ENCODE measurements at places on chromosomes 3 and 15. TPM values are rescaled to one million over a fixed set of nuclear protein-coding genes. Genes with fewer than 3 reads are reported as not detected.

- no peak for DNase-seq
These were observed 80.7 kb upstream of the DLG1 start for GRCh38 chr3:197378985-197379718.

DNA sequence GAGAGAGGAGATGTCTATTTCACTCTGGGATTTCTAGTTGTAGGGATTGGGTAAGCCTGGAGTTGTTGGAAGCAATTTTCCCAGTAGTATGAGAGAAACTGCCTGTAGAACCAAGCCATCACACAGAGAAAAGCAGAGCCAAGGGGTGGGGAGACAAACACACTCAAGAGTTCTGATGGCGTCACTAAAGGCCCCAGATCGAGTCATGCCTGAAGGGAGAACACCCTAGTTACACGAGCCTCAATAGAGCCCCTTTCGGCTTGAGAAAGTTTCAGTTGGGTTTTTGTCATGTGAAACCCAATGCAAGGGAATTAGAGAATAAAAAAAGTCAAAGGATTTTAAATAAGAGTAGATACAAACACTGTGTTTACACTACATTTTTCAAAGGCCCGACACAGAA lies 66.1 kb upstream of the PFN2 start:
- DNase-seq: no peak

KIF9 gene
- 21.8 TPM for polyA plus RNA-seq

DNA sequence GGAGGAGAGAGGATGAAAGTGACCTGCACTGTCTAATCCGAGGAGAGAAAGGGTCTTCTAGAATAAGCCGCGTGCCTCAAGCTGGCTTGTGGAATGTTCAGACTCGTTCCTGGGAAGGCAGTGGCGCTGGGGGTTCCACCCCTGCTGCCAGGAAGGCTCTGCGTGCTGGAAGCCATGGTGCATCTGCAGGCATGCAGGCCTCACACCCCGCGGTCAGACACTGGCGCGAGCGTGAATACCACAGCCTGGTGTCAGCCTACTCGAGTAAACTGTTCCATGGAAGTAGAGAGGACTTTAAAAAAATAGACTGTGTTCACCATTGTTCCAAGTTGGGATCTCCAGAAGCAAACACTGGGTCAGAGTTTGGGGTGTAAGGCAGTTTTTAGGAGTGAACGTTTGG lies 25.9 kb upstream of the GABRG3 start:
- no peak for DNase-seq

DNA sequence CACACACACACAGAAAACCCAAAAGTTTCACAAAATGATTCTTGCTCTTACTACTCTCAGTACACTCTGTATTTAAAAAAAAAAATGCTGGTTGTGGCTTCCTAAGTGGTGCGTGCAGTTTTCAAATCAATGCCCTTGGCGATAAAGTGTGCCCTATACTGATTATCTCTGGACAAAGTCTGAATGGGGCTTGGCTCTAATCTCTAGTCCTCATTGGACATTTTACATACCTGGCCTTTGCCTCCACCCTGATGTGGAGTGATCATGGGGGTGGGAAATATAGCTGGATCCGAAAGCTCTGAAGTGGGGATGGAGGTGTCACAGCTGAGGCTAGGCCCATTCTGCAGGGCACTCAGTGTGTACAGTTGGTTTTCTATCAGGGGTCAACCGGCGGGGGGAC lies 14.1 kb downstream of the B3GNT5 start:
- DNase-seq: no peak

TLNRD1 gene
- polyA plus RNA-seq: 6.8 TPM

DNA sequence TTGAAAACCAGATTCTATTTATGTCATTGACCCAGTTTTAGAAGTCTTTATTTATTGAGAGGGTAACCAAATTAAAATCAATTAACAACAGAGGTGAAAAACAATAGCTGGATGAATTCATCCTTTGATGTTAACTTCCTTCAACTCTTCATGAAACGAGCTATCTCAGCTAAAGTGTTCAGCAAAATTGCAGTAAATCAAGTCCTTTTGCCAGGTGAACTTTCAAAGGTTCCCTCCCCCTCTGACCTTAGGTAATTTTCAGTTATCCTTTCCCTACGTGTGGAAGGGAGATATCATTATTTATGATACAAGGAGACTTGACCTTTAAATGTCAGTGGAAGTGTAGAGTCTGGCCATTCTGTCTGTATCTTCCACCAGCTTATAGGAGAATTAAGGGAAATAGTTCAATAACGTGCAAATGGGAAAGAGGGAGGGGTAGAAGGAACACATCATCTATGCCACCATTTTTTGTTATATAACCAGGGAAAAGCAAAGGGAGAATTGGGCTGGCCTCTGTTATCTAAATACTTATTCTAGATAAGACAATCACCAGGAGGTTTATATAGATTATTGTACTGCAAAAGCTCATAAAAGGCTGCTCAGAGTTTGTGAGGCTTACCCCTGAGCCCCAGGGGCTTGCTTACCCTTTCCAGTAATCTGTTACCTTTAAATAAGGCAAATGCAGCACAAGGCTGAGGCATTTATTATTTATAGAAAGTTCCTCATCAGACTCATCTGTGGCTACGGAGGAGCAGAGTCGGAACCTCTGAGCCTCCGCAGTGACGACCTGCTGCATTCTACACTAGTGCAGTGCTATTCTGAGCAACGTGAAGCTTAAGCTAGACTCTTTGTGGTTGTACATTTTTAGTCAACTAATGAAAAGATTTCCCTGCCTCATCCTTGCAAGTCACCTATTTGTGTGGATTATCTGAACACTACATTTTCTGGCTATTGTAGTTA lies 97.7 kb upstream of the ZBED2 start:
- DNase-seq: no peak

DNA sequence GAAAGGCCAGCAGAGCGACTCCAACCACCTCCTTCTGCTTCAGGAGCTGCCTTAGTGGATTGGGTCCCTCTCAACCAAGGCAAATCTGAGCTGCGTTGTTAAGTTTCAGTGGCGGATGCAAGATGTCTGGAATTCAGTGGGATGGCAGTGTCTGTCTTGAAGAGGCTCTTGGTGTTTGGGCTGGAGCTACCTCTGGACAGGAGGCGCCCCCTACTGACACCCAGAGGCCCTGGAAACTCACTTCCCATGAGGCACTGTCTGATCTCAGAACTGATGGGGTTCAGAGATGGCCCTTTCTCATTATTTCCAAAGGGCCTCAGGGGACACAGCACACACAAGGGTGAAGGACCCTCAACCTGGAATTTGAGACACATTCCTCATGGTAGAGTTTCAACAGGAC lies 6.0 kb upstream of the SLC28A1 start:
- peak; percentile 19 for DNase-seq

Measured in right renal cortex interstitium (tissue), 3 donors.